Heart left ventricle (tissue), 16 donors: ENCODE measurements at places on chromosomes 6 and 20. TPM values are rescaled to one million over a fixed set of nuclear protein-coding genes. Genes with fewer than 3 reads are reported as not detected.
A peak's percentile ranks its signal among the peaks of the same experiment; 100 is the strongest.

DNA sequence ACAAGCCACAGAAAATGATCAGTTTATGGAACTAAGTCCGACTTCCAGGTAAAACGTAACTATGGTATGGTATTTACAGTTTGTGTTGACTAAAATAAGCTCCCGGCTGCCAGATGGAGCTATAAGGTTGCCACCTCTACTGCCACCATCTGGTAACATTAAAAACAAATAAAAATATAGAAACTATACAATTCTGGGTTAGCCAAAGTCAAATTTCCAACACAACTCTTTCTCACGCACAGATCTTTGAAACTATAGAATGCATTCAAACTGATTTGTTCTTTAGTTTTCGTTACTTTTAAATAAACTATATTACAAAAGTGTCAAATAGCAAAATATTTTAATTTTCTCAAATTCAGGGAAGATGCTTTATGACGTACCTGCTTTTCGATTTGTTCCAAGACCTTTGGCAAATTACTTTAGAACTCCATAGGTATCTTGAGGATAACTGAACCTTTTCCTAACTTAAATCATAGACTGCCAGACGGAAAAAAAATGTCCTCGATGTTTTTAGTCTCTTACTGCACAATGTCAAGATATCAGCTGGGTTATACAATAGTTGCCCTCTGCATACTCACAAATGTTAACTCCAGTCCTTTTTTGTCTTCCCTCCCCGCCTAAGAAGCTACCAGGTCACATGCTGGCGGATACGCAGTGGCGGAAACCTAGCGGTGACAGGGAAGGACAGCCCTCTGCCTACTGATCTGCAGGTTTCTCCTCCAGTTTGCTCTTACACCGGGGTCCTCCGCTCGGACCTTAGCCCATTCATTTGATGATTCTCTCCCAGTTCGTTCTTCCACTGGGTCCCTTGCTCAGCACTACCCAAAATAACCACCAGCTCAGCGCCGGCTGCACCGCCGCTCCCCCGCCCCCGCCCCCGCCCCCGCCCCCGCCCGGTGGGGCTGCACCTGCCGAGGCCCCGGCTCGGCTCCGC is 888 bp downstream of the SLC17A5 start:
- peak; percentile 70 for DNase-seq

DNA sequence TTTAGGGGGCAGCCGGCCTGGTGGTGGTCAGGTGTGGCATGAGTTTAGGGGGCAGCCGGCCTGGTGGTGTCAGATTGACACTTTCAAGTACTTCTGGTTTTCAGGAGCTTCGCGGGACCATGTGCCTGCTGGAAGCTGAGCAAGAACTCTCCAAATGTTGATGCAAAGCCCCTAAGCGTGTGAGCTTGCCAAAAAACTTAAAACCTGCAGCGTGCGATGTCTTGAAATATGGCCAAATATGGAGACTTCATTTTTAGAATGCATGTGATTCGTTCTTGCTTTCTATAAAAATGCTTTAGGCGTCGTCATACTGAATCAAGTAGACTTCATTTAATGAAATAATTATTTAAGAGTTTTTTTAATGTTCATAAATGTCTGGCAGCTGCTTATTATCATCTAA is 149.4 kb downstream of the SMOC2 start:
- DNase-seq, result no peak

The ANKS1A gene
- 31.2 TPM for total RNA-seq

- DNase-seq, result no peak
Observed at GRCh38 chr6:37011656-37012378, 6.4 kb downstream of the FGD2 start.

The OR12D3 gene
- total RNA-seq, result not detected
